Stimulated activated CD4-positive, alpha-beta T cell treated with anti-CD3 and anti-CD28 coated beads, Interleukin-4, amount 100 ng/mL, for 4 hours (primary cell): ENCODE measurements at places on chromosomes 4 and X.

GRCh38 chr4:89563431-89563830 lies 255.8 kb upstream of the GPRIN3 start:
- DNase-seq: no peak

- no peak for DNase-seq
Measured at GRCh38 chr4:176432811-176433540, 113.2 kb downstream of the SPCS3 start.

DNA sequence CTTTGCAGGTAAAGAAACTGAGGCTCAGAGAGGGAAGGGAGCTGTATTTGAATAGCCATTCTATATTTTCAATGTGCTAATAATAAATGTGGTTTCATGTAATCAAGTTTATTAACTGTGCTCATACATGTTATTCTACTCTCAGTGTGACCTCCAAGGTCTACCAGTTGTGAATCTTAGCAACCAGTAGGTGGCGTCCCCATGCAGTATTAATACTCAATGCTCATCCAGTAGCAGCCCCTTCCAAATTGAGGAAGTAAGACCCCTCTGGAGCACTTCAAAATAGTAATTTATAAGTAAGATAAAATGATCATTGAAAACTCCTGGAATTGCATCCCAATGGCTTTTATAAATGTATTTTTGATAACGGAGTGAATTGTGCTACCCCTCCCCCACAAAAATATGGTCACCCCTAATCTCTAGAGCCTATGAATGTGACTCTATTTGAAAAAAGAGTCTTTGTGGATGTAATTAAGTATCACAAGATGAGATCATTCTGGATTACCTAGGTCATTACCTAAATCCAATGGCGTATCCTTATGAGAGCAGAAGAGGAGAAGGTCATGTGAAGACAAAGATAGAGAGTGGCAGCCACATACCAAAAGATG lies 20.4 kb upstream of the SEPSECS start:
- no peak for DNase-seq

DNA sequence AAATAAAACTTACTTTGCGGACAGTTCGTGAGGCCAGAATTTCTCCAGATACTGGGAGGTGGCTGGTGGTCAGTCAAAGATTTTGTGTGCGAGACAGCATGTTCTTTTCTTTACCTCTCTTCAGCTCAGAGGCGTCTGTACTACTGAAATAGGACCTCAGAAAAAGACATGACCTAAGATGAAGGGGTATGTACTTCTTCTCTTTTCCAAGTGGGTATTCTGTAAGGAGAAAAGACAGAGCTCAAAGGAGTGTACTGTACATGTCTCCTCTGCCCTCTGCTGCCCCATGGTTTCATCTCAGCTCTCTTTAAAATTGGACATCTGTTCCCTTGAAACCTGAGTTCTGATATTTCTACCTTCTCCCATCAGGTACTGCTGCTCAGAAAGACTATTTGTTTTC lies 38.1 kb downstream of the SEPTIN11 start:
- no peak for DNase-seq

- no peak for DNase-seq
Measured at GRCh38 chrX:134181275-134181660, 55.7 kb upstream of the CCDC160 start.
